ENCODE measurements at places on chromosomes 2 and 18.

DNA sequence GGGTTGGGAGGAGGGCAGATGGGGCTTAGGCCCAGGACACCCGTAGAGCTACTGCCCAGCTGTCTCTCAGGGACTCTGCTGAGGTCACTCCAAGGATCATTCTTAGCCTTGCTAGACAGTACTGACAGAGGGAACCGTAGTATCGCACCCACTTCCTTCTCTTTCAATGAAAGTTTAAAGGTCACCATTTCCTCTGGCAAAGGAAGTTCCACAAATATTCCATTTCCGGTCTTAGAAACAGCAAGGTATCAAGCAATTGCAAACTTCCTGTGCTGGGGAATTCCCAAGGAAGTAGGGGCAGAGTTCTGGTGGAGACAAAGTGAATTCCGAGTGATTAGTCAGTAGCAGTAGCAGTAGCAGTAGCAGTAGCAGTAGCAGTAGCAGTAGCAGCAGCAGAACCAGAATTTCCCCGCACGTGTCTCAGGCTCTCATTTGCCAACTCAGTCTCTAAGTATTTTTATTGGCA, 24.7 kb downstream of the IL1B start:
- DNase-seq: no peak

- DNase-seq: no peak
Measured at GRCh38 chr2:159960414-159960813, 102.0 kb downstream of the PLA2R1 start.

- DNase-seq: no peak
Measured at GRCh38 chr2:108805782-108806181, 19.2 kb downstream of the CCDC138 start.

GRCh38 chr2:104432991-104433390, 420.9 kb upstream of the POU3F3 start:
- no peak for DNase-seq

DNA sequence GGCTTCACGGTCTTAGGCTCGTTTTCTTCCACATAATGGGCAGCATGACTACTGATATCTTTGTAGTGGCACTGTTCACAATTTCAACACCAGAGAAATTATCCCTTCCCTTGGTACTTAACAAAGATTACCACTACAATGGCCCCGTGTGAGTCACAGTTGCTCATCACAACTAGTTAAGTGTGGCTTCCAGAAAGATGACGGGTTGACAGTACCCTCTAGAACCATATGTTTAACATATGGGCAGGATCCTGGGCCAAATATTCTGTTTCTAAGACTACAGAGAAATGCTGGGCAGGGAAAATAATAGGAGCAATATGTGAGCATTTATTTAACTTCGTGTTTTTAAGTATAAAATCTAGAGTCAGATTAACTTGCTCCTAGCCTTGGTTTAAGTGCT, 780.1 kb upstream of the LINC00305 start:
- DNase-seq: no peak

GRCh38 chr2:71379086-71379485, 47.5 kb downstream of the ZNF638 start:
- DNase-seq: no peak

GRCh38 chr2:73566288-73566878, 75.8 kb downstream of the NAT8 start:
- no peak for DNase-seq

GRCh38 chr2:170679607-170680079, 35.5 kb upstream of the SP5 start:
- no peak for DNase-seq

DNA sequence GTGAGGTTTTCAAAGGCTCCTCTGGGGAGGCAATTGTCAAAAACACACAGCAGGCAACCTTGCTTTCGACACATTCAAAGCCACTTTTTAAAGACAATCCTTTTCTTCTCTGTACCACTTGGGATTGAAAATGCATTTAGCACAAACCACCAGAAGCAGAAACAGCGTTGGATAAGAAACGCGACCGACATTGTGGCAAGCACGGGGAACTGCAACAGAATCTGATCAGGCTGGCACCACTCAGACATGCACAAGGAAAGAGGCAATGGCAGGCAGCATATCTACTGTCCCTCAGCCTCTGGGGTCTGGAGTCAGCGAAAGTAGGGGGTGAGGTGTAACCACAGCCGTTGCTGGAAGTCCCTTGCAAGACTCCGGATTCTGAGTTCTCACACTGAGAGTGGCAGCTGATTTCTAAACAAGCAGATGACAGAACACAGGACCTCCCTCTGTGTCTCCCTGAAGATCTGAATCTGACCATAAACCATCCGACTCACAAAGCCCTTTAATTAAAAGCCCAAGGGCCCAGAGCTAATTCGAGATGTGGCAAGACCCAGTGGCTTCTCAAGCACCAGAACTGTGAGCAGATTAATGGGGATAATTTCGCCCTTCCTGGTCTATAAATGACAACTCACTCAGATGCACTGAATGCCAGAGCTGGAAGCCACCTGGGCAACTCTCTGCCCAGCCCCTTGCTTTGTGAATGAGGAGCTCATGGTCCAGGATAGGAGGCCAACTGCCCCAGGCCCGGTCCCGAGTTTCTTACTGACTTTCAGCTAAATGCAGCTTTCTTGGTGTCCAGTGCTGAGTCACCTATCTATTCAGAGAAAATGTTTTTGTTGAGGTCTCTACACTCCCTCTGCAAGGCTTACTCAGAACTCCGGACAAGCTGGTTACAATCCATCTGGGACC, 29.6 kb downstream of the CYRIA start:
- DNase-seq: no peak

GRCh38 chr2:192500550-192501200, 305.9 kb upstream of the TMEFF2 start:
- no peak for DNase-seq

GRCh38 chr18:57148263-57148662, 1.4 kb downstream of the BOD1L2 start:
- DNase-seq: no peak

- DNase-seq: no peak
Measured at GRCh38 chr18:23539296-23539695, 36.0 kb downstream of the RMC1 start.

- DNase-seq: no peak
Measured at GRCh38 chr18:12455496-12455895, 47.8 kb downstream of the PRELID3A start.

- no peak for DNase-seq
Measured at GRCh38 chr2:104433657-104434056, 420.3 kb upstream of the POU3F3 start.

GRCh38 chr2:120204022-120204405, 19.2 kb downstream of the TMEM185B start:
- DNase-seq: no peak

DNA sequence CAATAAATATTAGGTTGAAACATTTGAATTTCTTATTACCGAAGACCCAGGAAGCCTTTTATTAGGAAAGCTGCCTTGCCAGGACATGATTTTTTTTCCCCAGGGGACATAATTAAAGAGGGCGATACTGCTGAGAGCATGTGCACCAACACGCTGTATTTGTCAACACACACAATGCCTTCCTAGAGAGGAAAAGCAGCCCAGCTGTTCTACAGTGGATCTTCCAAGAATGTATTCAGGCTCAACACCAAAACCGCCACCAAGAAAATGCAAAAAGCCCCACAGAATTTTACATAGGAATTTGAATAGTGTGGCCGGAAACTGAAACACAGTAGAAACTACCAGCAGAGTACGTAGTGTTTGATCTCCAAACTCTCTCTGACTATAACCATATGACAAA, 320.4 kb downstream of the DLGAP1 start:
- DNase-seq: no peak
